ENCODE measurements at places on chromosomes 4 and X.

DNA sequence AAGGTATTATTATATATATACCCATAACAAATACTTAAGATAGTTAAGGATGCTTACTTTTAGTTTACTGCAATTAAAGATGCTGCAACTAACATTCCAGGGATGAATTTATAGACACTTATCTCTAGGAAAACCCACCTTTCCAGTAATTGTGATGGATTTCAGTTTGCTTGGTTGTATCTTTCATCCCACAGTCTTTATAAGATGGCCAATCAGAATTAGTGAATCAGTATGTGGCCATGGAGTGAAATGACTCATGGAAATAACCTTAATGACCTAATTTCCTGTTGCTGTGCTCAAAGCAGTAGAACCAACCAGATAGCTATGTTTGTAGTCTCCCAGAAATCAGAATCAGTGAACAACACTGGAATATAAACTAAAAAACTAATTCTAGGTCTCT, 26.4 kb downstream of the MOSPD2 start:
- no peak for DNase-seq

DNA sequence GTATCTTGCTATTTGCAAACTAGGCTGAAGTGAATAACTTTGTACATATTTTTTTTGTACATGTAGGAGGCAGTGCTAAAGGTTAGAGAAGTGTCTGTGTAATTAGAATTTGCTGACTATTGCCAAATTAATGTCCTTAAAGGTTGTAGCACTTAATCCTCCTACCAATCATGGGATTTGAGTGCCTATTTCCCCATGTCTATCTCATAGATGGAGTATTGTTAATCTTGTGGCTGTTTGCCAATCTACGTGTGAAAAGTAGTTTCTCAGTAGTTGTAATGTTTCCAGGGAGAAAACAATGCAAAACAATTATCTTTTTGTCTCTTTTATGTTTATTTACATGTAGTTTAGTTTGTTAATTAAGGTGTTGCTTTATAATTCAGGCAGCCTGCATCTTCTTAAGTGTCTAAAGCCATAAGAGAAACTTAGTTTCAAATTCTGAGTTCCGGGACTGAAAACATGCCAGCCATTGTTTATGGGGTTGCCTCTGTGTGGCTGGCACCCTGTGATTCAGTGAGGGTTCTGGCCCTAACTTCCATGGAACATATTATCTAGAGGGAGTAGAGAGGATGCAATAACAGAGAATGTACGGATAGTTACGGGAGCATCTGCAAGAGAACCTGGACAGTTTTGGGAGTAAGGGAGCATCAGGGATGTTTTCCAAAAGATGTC, 142.4 kb downstream of the KLHL8 start:
- no peak for DNase-seq

GRCh38 chrX:68596871-68597270, 50.6 kb upstream of the STARD8 start:
- DNase-seq = no peak

DNA sequence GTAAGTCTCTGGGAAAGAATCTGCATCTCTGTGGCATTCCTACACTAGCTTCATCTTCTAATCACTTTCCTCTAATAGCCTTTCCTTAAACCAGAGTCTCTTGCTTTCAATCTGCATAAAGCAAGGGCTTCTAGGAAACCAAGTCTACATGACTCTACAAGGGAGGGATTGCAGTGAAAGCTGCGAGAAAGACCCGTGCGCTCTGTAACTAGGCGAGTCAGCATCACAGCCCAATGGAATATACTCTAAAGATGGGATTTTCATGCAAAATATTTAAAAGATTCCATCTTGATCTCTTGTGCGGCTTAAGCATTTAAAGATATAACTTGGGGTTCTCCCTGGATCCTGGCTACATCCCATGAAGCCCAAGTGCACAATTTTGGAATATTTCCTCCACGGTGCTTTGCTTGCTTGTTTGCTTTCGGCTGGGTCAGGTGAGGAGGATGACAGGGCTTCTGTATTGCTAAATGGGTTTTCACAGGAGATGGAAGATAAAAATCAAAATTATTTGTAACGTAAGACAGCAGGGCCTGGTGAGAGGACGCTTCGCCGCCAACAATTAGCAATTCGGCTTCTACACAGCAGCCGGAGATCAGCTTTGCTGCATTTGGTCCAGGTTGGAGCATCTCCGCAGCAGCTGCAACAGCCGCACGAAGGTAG, 687 bp upstream of the GRIA2 start:
- no peak for DNase-seq

DNA sequence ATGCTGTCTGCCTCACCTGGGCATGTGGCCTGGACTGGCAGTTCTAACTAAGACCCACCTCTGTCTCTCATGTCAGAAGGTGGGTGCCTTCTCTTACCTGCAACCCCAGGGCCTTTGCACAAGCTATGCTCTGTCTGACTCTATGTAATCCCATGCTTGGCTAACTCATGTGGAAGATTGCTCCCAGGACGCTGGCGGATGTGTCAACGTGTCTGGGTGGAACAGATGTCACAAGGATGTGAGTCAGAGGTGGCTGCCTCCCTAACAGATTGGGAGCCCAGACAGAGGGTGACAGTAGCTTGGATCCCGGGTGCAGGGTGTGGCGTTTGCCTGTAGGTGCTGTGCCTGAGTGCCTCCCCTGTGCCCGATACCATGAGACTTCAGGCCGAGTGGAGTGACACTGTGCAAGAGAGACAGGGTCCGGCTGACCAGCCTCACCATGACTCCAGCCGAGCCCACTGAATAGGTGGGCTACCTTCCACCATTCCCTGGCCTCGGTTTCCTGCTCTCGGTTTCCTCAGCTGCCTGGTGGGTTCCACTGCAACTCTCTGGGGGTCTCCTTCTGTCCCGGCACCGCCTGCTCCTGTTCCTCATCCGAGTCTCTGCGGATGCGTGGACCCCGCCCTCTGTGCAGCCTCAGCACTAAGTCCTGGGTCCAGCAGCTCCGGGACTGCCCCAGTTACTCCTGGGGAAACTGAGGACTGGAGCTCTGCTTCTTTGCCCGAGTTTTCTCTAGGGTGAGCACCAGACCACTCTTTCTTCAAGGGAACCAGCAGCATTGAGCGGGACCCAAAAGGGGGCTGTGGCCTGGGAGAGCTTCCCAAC, 11.0 kb downstream of the SH3BP2 start:
- no peak for DNase-seq

DNA sequence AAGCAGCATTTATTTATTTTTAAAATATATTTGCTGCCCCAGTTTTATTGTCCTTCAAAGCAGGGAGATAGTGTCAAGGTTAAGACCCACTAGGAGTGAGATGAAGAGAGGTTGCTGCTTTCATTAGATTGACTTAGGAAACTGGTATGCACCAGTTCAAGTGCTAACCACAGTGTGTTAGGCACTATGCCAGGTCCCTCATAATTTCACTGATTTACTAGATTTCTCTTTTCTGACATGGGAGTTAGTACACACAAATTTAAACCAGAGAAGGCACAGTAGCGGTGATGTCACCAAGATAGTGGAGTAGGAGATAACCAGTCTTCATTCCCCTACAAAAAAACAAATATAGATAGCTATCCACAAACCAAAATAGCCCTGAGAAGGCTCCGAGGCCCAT, 14.3 kb downstream of the RRAGB start:
- DNase-seq = no peak

DNA sequence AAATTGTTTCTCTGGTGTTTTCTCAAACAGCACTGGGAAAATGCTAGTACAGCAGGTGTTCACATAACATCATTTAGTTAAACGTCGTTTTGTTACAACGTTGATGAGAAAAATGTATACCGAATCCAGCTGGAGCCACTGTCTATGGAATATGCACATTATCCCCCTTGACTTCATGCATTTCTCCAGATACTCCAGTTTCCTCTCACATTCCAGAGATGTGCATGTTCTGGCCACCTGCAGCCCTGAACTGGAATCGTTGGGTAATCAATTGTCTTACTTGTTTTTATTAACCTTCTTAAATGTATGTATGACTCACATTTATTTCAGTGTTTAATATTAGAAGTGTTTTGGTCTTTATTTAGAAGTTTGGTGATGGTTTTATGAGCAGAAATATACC, 18.4 kb upstream of the ODAM start:
- no peak for DNase-seq

- no peak for DNase-seq
Measured at GRCh38 chr4:87529187-87529586, at the start of gene SPARCL1. TSS of gene SPARCL1 (minus strand) at chr4:87529376. CDS start at chr4:87499574, 29,802 bp downstream.

DNA sequence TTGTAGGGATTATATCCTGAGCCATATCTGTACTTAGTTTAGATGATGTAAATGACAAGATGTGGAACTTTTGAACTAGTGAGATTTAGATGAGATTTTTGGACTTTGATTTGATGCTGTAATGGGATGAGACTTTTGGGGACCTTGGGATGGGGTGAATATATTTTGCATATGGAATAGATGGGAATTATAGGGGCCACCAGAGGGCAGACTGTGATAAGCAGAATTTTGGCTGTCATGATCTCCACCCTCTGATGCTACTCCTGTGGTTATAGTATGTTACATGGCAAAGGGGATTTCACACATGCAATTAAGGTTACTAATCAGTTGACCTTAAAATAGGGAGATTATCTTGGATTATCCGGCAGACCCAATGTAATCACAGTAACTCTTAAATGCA, 214.0 kb upstream of the NHS start:
- DNase-seq = no peak

- DNase-seq = no peak
Measured at GRCh38 chr4:141462361-141462760, 174.0 kb upstream of the IL15 start.

DNA sequence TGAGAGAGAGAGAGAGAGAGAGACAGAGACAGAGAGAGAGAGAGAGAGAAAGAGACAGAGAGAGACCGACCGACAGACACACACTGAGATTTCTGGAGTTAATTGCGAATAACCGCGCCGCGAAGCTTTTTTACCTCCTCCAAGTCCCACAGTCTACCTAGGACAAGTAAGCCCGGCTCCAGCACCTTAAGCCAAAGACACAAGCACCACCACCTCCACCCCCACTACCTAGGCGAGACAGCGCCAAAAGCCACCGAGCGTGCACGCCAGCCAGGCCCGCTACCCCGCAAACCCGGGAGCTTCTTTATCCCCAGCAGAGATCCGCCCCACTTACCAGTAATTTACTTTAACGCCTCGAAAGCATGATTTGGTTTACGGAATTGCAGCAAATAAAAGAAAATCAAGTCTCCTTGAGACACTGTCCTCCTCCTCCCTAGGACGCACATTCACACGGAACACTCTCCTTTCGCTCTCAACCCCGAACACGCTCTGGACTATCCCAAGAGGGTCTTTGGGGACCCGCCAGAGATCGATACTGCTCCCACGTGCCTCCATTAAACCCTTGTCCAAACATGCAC, 649.6 kb upstream of the DIPK2B start:
- no peak for DNase-seq

DNA sequence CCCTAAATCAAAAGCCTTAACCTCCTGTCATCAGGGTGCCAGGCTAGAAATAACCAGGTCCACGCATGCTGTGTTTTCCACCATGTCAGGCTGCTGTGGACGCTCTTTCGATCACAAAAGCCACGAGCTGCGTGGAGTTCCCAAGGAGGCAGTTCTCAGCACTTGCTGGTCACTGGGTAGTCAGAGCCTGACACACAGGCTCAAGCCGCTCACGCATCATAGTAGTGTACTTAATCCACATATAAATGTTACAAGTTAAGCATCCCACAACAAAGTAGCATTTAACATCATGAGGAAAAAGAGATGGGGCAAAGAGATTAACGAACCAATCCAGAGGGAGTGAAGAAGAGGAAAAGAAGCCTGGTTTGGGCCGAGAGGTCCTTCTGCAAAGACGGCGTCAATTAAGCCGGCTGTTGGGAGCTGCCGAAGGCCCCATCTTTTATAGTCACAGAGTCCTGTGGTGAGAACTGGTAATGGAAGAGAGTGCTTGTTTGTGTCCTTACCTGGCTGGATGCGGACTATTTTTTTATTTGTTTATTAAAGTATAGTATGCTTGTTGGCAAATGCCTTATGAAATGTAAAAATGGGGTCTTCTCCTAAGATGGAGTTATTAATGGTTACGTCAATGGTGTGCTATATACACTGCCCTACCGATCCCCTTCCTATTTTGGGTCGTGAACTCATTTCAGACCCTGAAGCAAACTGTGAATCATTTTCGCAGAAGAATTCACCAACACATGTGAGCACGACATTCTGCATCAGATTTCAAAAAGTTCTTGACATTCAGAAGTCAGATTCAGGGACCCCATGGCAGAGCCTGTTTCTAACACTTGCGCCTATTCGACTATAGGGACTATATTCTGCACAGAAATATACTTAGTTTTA, 675 bp downstream of the PRIMPOL start:
- DNase-seq = no peak

DNA sequence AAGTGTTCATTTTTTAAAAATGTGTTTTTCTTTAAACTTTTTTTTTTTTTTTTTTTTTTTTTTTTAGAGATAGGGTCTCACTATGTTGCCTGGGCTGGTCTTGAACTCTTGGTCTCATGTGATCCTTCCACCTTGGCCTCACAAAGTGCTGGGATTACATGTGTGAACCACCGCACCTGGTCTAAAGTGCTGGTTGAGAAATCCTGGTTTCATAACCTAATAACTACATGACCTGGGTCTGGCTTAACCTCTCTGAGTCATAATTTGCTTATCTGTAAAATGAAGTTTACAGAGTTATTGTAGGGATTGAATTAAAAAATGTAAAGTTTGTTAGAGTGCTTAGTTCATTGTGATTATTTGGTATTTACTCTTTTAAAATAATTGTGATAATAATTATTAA, 5.2 kb downstream of the HSD17B13 start:
- DNase-seq = no peak

- no peak for DNase-seq
Measured at GRCh38 chrX:129773649-129774458, 5.9 kb upstream of the SASH3 start.

DNA sequence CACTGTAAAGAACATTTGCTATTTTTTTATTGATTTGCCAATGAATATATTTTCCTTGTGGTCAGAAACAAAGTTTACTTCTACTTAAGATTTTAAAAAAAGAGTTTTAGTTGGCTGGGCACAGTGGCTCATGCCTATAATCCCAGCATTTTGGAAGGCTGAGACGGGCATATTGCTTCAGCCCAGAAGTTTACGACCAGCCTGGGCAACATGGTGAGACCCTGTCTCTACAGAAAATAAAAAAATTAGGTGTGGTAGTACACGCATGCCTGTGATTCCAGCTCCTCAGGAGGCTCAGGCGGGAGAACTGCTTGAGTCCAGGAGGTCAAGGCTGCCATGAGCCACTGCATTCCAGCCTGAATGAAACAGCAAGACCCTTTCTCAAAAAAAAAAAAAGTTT, 36.8 kb downstream of the LRP2BP start:
- DNase-seq = no peak

DNA sequence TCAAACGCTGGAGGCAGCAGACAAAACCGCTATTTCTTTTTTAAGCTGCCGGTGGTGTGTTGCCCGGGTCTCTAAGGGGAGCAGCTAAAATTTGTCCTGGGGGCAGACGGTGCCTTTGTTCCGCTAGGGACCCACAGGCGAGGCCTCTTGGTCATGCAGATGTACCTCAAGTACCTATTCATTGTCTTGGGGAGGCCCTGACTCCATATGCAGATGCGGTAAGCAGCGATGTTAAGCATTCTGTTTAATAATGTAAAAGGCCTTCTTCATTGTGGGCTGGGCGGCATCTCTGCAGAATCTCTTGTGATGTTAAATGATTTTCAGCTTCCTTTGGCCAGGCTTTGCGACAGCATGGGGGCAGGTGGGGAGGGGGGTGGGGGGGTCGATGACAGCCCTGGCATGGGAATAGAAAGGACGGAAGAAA, 98.9 kb upstream of the PJA1 start:
- DNase-seq = no peak

Measured in cerebellar nuclear complex (tissue), 1 donor.